Trophoblast cell (in vitro differentiated cells and primary cell): ENCODE measurements at places on chromosomes 3 and 15.

DNA sequence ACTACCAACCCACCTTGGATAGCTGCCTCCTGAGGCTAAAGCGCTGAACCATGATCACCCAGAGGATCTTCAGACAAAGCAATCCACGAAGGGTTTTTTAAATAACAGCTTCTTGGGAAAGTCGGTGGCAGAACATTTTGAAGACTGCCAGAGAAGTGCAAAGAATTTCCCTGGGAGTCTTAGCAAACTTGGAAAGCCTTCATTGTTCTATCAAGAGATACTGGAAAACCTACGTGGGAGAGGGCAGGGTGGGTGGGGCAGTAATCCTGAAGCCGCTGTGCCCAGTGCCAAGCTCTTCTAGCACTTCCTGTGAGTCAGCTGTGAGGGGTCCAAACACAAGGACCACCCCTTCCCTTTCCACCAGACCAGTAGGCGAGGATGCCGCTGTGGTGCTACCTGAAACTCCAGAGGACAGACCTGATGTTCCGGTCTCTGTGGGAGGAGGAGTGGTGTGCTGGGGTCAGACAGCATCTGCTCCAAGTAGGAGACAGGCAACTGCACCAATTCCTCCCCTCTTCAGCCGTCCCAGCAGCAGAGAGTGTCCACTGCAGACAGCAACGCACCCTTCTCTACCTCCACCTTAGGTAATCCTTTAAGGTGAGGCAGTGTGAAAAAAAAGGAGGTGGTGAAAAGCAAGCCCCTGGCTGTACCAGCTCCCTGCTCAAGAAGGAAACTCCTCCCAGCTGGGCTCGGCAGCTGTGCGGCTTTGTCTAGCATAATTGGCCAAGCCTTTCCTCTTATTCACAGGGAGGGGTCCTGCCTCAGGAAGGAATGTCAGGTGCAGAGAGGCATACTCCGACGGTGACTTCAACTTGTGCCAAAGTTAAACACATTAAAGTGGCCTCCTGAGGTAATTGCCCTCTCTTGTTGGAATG is 99.0 kb downstream of the TMCC1 start:
- DNase-seq: peak; percentile 99

DNA sequence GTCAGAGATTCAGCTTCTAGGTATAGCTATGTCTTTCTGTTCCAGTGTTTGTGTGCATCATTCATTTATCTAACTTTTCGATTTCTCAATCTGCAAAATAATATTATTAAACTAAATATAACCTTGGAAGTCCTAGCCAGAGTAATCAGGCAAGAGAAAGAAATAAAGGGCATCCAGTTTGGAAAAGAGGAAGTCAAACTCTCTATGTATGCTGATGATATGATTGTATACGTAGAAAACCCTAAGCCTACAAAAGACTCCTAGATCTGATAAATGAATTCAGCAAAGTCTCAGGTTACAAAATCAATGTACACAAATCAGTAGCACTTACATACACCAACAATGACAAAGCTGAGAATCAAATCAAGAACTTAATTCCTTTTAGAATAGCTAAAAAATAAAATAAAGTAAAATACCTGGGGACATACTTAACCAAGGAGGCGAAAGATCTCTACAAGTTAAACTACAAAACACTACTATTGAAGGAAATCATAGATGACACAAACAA is 718.2 kb downstream of the NTRK3 start:
- no peak for DNase-seq

- DNase-seq: no peak
Observed at GRCh38 chr3:178202194-178202593, 334.0 kb upstream of the KCNMB2 start.

- no peak for DNase-seq
Observed at GRCh38 chr3:27133060-27133459, 236.1 kb downstream of the NEK10 start.
